Activated CD8-positive, alpha-beta memory T cell treated with anti-CD3 and anti-CD28 coated beads, Interleukin-2, amount 50 U/mL, for 4 hours (primary cell): ENCODE measurements at places on chromosomes 11 and 22.

DNA sequence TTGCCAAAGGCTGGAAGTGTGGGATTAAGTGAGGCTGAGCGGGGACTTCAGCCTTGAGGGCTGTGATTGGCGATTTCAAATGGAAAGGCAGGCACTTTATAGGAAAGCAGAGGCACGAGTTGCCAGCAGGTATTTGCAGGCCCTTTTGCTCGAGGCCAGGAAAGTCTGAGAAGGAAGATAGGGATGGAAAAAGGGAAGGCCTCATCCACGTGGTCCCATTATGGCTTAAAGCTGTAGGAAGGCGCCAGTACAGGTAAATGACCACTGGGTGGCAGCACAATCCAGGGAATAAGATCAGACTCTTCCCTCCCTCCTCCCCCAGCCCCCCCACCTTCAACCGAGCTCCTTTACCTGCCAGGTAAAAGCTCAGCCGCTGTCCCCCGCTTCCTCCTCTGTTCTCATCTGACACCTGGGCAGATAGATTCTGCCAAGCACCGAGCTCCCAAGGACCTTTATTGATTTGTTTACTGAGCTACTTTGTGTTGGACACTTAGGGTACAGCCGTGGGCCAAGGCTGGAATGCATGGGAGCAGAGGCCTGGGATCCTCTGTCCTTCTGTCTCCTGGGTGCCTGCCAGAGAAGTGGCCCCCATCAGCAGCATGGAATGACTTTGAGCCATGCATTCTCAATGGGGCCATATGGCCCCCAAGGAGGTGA, 7.5 kb downstream of the P2RX3 start:
- peak; percentile 76 for DNase-seq

DNA sequence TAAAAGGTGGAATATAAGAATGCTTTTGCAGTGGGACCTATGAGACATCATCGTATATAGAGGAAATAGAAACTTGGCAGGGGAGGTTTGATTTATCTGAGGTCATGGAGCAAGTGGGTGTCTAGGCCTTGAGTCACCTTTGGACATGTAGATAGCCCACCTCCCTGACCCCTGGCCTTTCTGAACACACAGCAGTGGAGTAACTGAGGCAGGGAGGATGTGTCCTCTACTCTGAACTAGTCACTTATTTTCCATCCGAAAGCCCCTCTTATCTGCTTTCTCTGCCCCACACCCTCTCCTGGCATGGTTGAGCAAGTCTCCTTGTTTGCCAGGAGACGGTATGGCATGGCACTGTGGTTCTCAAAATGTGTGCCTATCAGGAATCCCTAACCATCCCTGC, 7.9 kb downstream of the CD82 start:
- DNase-seq: no peak

DNA sequence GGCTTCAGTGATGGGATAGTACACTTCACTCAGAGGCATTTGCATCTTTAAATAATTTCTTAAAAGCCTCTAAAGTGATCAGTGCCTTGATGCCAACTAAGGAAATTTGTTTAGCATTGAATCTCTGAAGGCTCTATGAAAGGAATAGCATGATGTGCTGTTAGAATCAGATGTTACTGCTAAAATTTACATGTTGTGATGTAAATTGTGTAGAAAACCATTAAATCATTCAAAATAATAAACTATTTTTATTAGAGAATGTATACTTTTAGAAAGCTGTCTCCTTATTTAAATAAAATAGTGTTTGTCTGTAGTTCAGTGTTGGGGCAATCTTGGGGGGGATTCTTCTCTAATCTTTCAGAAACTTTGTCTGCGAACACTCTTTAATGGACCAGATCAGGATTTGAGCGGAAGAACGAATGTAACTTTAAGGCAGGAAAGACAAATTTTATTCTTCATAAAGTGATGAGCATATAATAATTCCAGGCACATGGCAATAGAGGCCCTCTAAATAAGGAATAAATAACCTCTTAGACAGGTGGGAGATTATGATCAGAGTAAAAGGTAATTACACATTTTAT, 4.6 kb downstream of the MALAT1 start:
- DNase-seq: no peak

GRCh38 chr11:77259641-77260040, 41.8 kb downstream of the GDPD4 start:
- DNase-seq: no peak

GRCh38 chr11:9759519-9760192, 95.8 kb downstream of the SWAP70 start:
- DNase-seq: peak; percentile 91

DNA sequence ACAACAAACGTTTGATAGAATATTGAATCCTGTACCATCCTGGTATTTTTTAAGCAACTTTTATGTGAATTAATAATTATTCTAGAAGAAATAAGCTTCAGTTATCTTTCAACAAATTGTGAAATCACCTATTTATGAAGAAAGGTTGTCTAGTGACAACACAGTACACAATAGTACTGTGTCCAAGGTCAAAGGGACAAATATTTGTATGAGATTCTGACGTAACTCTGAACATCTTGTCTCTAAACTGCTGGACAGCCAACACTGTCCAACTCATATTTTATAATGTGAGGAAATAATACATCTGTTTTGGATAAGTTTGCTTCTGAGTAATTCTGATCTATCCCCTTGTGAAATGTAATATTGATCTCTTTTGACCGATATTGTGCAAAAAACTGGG, 18.9 kb downstream of the CASP5 start:
- no peak for DNase-seq

GRCh38 chr11:30733748-30734147, 147.6 kb upstream of the MPPED2 start:
- DNase-seq: no peak

- no peak for DNase-seq
These were observed 94.3 kb downstream of the SLC17A6 start for GRCh38 chr11:22432291-22433093.

DNA sequence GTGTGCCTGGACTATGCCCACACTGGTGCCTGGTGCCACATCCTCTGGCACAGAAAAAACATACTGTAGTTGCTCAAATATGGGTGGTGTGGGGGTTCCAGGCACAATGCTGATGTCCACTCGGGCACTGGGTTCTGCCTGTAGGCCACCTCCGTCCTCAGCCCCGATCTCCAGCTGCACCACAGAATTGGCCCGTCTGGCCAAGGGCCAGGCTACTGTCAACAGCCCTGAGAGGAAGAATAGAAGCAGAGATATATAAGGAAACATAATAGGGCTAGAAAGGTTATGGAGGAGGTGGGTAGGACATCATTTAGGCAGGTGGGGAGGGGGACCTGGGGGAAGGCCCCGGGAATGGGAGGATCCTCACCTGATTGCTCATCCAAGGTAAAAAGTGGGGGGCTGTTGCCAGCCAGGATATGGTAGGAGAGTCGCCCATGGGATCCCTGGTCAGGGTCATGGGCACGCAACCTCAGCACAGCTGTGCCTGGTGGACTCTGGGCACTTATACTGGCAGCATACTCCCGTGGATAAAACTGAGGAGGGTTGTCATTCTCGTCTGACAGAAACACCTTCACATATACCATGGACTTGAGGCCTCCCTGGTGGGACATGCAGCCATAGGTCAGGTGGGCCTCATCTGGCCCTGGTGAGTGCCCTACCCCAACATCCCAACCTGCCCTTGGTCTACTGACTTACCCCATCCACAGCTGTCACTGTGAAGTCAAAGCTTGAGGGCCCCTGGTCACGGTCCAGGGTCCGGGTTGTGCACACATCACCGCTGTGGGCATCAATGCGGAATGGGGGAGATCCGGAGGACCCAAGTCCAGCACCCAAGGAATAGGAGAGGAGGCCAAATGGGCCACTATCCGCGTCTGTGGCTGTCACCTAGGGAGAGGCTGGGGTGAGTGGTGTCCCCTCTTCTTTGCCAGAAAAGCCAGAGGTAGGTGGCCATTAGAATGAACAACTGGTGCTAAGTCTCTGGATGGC, 14.5 kb upstream of the TPP1 start:
- DNase-seq: no peak

- no peak for DNase-seq
These were observed 222.9 kb upstream of the ZC3H12C start for GRCh38 chr11:109870297-109870696.

DNA sequence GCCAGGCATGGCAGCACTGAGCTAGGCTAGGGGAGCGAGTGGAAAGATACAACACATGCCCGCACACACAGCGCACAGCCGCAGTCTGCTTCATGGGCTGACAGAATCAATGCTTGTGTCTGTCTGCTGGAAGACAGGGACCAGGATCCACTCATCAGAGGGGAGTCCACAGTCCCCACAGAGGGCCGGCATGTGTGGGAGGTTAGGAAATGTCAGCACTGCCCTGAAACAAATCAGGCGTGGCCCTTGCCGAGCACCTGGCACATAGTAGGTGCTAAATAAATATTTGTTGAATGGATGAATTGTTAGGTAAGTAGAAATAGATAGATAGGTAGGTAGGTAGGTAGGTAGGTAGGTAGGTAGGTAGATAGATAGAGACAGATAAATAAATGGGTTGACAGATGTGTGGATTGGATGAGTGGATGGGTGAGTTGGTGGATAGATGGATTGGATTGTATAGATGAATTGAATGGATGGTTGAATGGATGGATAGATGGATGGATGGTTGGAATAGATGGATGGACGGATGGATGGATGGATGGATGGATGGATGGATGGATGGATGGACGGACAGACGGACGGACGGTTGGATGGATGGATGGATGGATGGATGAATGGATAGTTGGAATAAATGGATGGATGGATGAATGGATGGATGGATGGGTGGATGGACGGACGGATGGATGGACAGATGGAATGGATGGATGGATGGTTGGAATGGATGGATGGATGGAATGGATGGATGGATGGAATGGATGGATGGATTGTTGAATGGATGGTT, 3.3 kb downstream of the SLC22A12 start:
- no peak for DNase-seq

DNA sequence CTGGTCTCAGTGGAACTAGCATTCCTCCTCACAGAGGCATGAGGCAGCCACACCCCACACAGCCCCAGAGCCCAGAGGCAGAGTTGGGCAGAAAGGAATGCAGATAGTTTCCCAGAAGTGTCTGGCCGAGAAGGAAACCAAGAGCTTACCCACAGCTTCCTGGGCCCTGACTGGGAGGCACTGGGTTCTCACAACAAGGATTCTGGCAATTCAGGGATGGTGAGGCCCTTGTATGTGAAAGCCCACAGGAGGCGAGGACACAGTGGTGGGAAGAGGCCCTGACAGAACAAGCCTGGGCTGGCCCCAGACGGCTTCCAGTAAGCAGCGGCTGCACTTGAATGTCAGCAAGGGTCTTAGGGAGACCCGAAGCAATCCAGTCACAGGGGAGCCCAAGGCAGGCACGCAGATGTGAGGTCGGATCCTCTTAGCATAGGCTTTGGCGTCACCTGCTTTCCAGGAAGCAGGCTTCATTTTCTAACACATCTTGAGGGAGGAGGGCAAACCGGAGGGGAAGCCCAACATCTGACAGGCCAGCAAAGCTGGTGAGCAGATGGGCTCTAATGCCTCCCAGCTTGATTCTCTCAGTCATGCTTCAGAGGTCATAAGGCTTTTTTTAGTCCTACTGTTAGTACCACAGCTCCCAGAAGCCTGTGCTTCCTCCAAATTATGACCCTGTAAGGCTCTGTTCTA, 78.3 kb upstream of the AKIP1 start:
- no peak for DNase-seq

- no peak for DNase-seq
These were observed 319.2 kb upstream of the CNTN5 start for GRCh38 chr11:98701541-98701940.

- no peak for DNase-seq
These were observed 566.1 kb downstream of the BRD1 start for GRCh38 chr22:49261616-49262015.

DNA sequence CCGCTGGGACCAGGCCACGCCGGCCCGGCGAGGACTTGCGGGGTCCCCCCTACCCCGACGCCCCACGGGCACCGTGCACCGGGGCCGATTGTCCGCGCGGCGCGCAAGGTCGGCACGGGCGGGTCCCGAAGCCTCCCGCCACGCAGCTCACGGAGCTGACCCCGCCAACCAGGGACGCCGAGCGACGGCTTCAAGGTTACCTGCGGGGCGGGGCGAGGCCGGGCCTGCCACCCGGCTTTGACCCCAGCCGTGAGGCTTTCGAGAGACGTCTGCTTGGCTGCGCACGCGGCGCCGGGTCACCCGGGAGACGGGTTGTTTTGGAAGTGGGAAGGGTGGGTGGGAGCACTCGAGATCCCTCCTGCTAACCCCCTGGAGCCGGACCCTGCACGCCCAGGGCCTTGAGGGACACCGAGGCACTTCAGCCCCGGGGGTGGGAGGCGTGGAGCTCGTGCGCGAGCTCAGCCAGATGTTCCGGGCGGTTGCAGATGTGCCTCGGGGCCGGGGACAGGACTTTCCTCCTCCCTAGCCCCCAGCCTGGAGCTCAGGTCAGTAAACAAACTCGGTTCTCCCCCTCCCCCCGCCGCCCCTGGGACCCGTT, 3.2 kb upstream of the WNT11 start:
- no peak for DNase-seq

GRCh38 chr11:126683766-126684728, 316.5 kb downstream of the KIRREL3 start:
- no peak for DNase-seq

DNA sequence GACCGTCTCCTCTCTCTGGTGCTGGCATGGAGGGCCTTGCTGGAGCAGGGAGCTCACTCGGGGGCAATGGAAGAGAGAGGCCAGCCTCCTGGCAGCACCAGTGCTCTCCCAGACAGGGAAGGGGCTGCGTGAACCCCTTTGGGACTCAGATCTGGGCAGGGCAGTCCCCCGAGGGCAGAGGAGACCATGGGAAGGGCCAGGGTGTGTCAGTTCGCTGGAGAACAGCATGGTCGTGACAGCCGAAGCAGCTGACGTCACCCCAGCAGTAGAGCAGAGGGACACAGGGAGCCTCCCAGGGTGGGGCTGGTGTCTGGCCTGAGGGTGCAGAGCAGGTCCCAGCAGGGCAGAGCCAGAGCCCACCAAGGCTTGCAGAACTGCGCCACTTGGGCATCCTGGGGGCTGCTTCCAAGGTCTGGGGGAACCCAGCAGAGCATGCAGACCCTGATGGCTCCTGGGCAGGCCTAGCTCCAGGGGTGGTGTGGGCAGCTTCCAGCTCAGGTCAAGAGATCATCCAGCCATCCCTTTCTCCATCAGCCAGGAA, 71.0 kb upstream of the KCNQ1OT1 start:
- DNase-seq: peak; percentile 13

DNA sequence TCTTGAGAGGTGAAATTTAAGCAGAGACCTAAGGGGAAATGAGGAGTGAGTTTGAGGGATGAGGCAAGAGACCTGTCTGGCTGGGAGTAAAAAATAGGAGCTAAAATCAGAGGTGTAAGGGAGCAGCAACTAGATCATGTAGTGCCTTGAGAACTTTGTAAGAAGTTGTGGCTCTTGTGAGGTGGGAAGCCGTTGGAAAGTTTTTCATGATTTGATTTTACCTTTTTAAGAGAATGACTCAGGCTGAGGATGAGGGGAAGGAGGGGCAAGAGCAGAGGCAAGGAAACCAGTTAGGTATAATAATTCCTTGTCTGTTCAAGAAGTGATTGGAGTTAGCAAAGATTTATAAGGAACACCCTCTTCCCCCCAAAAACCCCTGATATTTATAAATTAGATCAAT, 25.8 kb downstream of the QSER1 start:
- no peak for DNase-seq

- no peak for DNase-seq
These were observed 6.0 kb downstream of the APOL1 start for GRCh38 chr22:36258701-36259614.

GRCh38 chr22:23219822-23220484, 39.6 kb downstream of the BCR start:
- peak; percentile 57 for DNase-seq

GRCh38 chr11:70761094-70761907, 363.0 kb downstream of the CTTN start:
- no peak for DNase-seq
